ENCODE measurements at places on chromosomes 16 and 17.

- H3K36me3 ChIP-seq: peaks cover 61% of the 10 kb centered on the region
- H3K27ac ChIP-seq: no peak overlapping the region
- DNase-seq: no peak
- no peak overlapping the region for H3K4me3 ChIP-seq
Observed at GRCh38 chr16:87834005-87834667, 35.2 kb downstream of the SLC7A5 start.

DNA sequence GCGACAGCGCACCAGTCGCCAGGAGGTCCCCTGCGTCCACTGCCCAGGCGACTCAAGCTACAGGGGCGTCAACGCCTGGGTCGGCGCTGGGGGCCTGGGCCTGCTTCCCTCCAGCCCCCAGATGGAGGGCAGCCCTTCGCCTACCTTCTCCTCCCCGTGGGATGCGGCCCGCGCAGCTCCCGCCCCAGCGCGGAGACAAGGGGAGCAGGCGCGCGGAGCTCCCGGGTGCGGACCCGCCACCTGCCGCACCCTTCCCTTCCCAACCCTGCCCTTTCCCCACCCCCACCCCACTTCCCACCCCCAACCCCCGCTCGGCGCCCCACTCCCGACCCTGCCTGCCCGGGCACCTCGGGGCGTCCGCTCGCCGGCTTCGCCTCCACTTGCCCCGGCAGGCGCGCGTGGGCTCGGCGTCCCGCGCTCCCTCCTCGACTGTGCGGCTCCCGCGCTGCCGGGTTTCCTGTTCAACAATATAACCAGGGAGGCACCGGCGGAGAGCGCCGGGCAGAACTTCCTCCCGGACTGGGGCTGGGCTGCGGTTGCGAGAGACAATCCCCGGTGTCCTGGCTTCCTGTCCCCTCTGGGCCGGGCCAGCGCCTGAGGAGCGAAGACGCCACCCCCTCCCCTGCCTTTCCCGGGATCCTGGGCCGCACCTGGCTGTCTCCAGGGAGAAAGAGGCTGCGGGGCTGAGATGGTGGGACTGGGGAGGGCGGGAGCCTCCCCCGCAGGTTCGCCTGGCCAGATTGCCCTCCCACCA lies at the start of gene ARHGAP27:
Gene ARHGAP27 (minus strand): TSS at position 466 of the 754 bp plus-strand sequence. CDS start 2,591 bp downstream, outside the sequence.
- no peak for DNase-seq
- H3K4me1 ChIP-seq: peaks cover 17% of the 10 kb centered on the region
- H3K27ac ChIP-seq: no peak within 1 kb of the TSS
- peaks cover 41% of the 10 kb centered on the region for H3K27me3 ChIP-seq
- H3K36me3 ChIP-seq: no peaks in the 10 kb centered on the region

DNA sequence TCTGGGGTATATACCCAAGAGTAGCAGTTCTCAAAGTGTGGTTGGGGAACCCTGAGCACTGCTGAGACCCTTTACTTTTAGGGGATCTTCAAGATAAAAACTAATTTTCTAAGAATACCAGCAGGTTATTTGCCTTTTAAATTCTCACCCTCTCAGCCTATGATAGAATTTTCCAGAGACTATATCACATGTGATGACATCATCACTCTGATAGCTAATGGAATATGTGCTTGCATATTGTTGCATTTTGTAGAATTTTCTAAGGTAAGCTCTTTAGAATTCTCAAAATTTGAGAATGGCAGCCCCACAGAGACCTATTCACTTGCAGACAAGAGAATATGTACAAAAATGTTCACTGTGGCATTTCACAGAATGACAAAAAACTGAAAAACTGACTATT lies 181.1 kb downstream of the MYO1D start:
- no peaks in the 10 kb centered on the region for H3K27me3 ChIP-seq
- no peaks in the 10 kb centered on the region for H3K36me3 ChIP-seq
- H3K27ac ChIP-seq: no peak overlapping the region
- H3K4me3 ChIP-seq: no peak overlapping the region

DNA sequence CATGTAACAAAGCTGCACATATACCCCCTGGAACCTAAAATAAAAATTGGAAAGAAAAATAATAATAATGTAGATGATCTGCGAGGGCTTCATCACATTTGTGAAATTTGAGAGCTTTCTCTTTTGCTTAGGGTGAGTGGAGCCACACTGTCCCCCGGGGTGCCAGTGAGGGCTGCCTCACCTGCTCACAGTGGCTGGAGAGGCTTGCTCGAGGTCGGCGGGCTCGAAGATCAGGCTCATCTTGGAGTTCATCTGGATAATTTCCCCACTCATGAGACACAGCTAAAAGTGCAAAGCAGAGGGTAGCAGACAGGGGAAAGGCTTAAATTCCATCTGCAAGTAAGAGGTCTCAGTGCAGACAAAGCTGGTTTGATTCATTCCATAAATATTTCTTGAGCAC lies 123.8 kb downstream of the DNAH3 start:
- no peak overlapping the region for H3K4me3 ChIP-seq
- no peak for DNase-seq
- no peaks in the 10 kb centered on the region for H3K27me3 ChIP-seq
- H3K4me1 ChIP-seq: no peaks in the 10 kb centered on the region

DNA sequence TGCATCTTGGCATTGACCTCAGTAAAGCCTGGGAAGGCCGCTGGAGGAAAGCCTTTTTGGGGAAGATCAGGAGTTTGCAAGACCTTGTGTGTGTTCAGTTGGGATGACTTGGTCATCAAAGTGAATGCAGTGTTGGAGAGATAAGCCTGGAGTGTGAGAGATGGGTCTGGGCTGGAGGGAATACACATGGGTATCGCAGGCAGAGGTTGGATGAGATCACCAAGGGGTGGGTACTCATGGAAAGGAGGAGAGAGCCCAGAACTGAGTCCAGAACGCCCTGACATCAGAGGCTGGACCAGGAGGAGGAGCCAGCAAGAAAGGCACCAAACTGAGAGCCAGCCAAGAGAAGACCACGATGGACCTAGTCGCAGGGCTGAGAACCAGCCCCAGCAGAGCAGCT lies 35.2 kb downstream of the SDK2 start:
- peaks cover 7% of the 10 kb centered on the region for H3K36me3 ChIP-seq
- H3K4me1 ChIP-seq: peaks cover 35% of the 10 kb centered on the region
- no peak overlapping the region for H3K4me3 ChIP-seq
- DNase-seq: no peak

GRCh38 chr16:8958344-8959167 lies 5.2 kb downstream of the USP7 start:
- no peaks in the 10 kb centered on the region for H3K27me3 ChIP-seq
- H3K4me1 ChIP-seq: peaks cover 41% of the 10 kb centered on the region
- H3K36me3 ChIP-seq: no peaks in the 10 kb centered on the region
- no peak overlapping the region for H3K4me3 ChIP-seq
- no peak for DNase-seq

GRCh38 chr17:284676-285355 lies 67.8 kb downstream of the RPH3AL start:
- no peaks in the 10 kb centered on the region for H3K27me3 ChIP-seq
- peaks cover 6% of the 10 kb centered on the region for H3K4me1 ChIP-seq
- no peak overlapping the region for H3K4me3 ChIP-seq
- H3K36me3 ChIP-seq: no peaks in the 10 kb centered on the region
- H3K27ac ChIP-seq: no peak overlapping the region

GRCh38 chr16:303760-304505 lies 21.0 kb downstream of the PDIA2 start:
- H3K27me3 ChIP-seq: no peaks in the 10 kb centered on the region
- DNase-seq: no peak
- peaks cover 23% of the 10 kb centered on the region for H3K36me3 ChIP-seq
- H3K27ac ChIP-seq: no peak overlapping the region
- H3K4me3 ChIP-seq: no peak overlapping the region
- H3K4me1 ChIP-seq: no peaks in the 10 kb centered on the region

DNA sequence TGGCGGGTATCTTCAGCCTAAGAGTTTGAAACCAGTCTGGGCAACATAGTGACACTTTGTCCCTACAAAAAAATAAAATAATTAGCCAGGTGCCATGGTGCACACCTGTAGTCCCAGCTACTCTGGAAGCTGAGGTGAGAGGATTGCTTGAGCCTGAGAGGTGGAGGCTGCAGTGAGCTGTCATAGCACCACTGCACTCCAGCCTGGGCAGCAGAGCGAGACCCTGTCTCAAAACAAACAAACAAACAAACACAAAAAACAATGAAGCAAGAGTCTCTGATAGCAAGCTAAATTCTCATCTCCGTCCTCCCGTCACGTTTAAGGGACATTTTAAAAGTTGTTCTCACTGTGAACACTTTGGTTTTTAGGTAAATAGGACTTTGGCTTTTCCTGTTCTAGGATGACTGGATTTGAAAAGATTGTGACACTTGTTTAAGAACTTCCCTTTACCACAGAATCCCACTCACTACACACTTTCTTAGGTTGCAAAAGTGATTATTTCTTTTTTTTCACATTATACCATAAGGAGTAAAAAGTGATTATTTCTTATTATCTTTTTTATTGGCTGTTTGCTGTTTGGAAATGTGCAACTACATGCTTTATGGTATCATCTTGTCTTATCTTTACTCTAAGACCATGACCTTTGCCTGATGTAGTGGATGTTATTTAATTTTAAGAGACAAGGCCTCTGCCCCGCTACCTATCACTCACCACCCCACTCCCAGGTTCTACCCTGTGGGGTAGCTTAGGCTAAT lies 4.4 kb upstream of the ERN1 start:
- H3K36me3 ChIP-seq: no peaks in the 10 kb centered on the region
- no peaks in the 10 kb centered on the region for H3K27me3 ChIP-seq
- DNase-seq: no peak
- H3K27ac ChIP-seq: no peak overlapping the region
- H3K4me3 ChIP-seq: no peak overlapping the region
- no peaks in the 10 kb centered on the region for H3K4me1 ChIP-seq

- no peaks in the 10 kb centered on the region for H3K4me1 ChIP-seq
- DNase-seq: no peak
- no peaks in the 10 kb centered on the region for H3K27me3 ChIP-seq
Observed at GRCh38 chr16:22272870-22273650, 24.1 kb upstream of the POLR3E start.

DNA sequence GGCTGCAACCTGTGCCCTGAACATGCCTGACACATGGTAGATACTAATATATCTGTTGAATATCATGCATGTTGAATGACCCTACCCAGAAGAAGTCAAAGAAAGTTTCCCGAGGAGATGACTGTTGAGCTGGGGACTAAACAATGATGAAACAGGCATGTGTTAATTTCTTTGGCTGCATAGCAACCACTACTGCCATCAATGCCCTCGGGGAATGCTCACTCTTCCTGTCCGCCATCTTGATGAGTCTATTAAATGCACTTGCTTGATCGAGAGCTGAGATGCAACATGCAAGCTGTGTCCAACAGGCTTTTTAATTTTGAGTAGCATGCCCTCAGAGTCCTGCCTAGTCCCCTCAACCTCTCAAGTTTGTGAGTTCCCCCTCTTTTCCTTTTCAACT lies 31.3 kb downstream of the GRIN2A start:
- no peak for DNase-seq
- no peaks in the 10 kb centered on the region for H3K27me3 ChIP-seq
- H3K36me3 ChIP-seq: no peaks in the 10 kb centered on the region
- no peak overlapping the region for H3K4me3 ChIP-seq

- peaks cover 12% of the 10 kb centered on the region for H3K4me1 ChIP-seq
- H3K27me3 ChIP-seq: no peaks in the 10 kb centered on the region
Observed at GRCh38 chr17:58517378-58517927, 3.0 kb upstream of the MTMR4 start.

- peaks cover 9% of the 10 kb centered on the region for H3K4me1 ChIP-seq
- H3K27me3 ChIP-seq: no peaks in the 10 kb centered on the region
- DNase-seq: no peak
- H3K27ac ChIP-seq: no peak overlapping the region
Observed at GRCh38 chr17:49841548-49841947, 6.3 kb downstream of the TAC4 start.

GRCh38 chr16:81832801-81833547 lies 53.9 kb downstream of the PLCG2 start:
- H3K4me3 ChIP-seq: no peak overlapping the region
- H3K36me3 ChIP-seq: no peaks in the 10 kb centered on the region
- no peak for DNase-seq

GRCh38 chr16:56889206-56889605 lies 24.2 kb downstream of the SLC12A3 start:
- DNase-seq: no peak
- no peak overlapping the region for H3K27ac ChIP-seq
- no peak overlapping the region for H3K4me3 ChIP-seq
- H3K4me1 ChIP-seq: no peaks in the 10 kb centered on the region
- no peaks in the 10 kb centered on the region for H3K36me3 ChIP-seq

GRCh38 chr17:73814075-73814474 lies 169.8 kb upstream of the SDK2 start:
- H3K4me3 ChIP-seq: no peak overlapping the region
- no peak for DNase-seq
- H3K36me3 ChIP-seq: no peaks in the 10 kb centered on the region
- H3K27me3 ChIP-seq: no peaks in the 10 kb centered on the region

DNA sequence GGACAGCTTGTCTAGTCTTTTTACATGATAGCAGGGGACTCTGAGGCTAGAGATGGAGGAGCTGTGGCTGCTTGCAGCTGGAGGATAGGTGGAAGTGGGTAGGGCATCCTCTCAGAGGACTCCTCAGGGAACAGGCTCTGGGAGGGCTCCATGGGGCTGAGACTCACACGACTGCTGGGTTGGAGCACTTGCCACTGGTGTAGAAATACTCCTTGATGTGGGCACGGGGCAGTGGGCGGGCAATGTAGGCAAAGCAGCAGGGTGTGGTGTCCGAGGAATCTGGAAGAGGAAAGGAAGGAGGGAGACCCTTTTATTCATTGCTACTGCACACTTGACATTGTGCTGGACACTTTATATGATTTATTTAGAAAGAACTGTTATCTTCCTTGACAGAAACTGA lies 1.8 kb downstream of the CCL5 start:
- H3K27me3 ChIP-seq: no peaks in the 10 kb centered on the region
- H3K27ac ChIP-seq: no peak overlapping the region
- no peak for DNase-seq
- H3K4me1 ChIP-seq: peaks cover 1% of the 10 kb centered on the region

DNA sequence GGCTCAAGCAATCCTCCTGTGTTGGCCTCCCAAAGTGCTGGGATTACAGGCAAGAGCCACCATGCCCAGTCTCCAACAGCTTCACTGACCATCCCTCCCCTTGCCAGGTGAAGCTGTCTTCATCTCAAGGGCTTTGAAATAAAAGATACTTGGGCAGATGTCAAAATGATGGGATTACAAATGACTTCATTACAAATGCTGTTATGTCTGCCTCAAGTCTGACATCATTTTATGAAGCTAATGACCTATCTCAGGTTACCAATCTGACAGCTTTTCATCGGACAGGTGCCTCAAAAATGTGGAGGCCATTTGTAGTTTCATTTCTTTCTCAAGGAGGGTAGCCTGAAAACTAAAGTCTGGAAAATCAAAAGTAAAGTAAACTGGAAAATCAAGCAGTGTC lies 323.7 kb upstream of the TBX2 start:
- no peak overlapping the region for H3K4me3 ChIP-seq
- H3K4me1 ChIP-seq: peaks cover 3% of the 10 kb centered on the region
- H3K36me3 ChIP-seq: no peaks in the 10 kb centered on the region
- no peak overlapping the region for H3K27ac ChIP-seq
- DNase-seq: no peak
- H3K27me3 ChIP-seq: no peaks in the 10 kb centered on the region

DNA sequence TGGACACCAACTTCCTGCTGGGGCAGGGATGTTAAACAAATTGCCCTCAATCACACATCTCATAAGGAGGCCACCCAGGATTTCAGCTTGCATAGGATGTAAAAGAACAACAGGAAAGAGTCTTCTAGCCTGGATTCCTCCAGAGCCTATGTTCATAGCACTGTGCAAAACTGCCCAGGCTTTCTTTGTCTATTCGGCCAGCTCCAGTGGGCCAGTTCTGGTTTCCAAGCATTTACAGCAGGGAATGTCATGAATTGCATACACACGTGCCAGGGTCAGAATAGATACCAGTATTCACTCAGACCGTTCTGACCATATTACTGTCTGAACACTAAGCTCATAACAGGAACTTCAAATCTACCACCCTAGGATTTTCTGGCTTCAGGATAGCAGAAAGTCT lies 273.2 kb downstream of the CDH8 start:
- H3K27me3 ChIP-seq: no peaks in the 10 kb centered on the region
- no peak overlapping the region for H3K27ac ChIP-seq
- H3K36me3 ChIP-seq: no peaks in the 10 kb centered on the region
